Stimulated activated CD8-positive, alpha-beta memory T cell treated with anti-CD3 and anti-CD28 coated beads, Interleukin-7, amount 100 ng/mL, for 1 hour (primary cell): ENCODE measurements at places on chromosomes 4 and X.

DNA sequence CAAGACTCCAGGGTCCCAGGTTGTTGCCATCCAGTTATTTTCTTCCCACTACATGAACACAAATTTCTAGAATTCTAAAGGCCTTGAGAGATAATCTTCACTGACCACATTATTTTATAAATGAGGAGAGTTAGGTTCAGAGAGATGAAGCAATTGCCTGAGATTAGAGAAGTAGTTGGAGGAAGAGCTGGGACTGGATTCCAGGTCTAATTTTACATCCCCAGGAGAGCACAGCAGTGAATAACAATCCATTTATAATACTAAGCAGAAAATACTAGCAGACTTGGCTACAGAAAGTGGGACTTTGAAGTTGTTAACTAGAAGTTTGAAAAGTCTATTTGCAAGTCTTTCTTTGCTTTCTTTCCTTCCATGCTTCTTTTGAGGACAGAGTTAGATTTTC lies 231.3 kb upstream of the S100G start:
- no peak for DNase-seq

GRCh38 chr4:64911846-64912245 lies 502.6 kb upstream of the TECRL start:
- no peak for DNase-seq

- DNase-seq, result no peak
Measured at GRCh38 chr4:8472158-8472688, 31.6 kb downstream of the TRMT44 start.

DNA sequence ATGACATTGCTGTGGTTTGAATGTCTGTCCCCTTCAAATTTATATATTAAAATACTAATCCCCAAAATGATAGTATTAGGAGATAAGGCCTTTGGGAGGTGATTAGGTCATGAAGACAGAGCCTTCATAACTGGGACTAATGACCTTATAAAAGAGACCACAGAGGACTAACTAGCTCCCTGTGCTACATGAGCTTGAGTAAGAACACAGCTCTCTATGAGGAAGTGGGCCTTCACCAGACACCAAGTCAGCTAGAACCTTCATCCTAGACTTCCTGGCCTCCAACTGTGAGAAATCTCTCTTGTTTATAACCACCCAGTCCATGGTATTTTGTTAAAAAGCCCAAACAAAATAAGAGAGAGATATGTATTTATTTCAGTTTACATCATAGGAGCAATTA lies 242.2 kb upstream of the CTSO start:
- DNase-seq, result no peak

- DNase-seq, result no peak
Measured at GRCh38 chrX:37679888-37680287, 5.7 kb upstream of the XK start.

GRCh38 chr4:152160225-152160800 lies 375.6 kb downstream of the FBXW7 start:
- DNase-seq, result no peak

DNA sequence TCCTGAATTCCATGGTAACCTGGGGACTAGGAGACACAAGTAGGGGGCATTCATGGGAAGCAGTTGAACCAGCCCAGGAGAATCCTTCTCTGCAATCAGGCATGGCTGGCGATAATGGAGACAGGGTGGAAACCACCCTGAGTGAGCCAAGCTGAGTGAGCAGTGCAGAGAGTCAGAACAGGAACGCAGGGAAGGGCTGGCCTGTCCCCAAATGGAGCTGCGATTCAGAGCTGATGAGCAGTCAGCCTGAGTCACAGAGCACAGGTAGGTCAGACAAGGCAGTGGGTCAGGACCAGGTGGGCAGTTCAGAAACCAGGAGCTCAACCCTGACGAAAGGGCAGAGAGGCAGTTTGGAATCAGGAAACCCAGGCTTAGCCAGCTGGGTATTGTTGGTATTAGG lies 129.0 kb downstream of the BTC start:
- no peak for DNase-seq
